ENCODE measurements at places on chromosomes 5 and 9. TPM values are rescaled to one million over a fixed set of nuclear protein-coding genes. Genes with fewer than 3 reads are reported as not detected.
A peak's percentile ranks its signal among the peaks of the same experiment; 100 is the strongest.

- no peak for DNase-seq
These were observed 101.8 kb downstream of the PCSK1 start for GRCh38 chr5:96331210-96331609.

GRCh38 chr9:108668191-108668937 lies 187.4 kb downstream of the ACTL7B start:
- DNase-seq: no peak

DNA sequence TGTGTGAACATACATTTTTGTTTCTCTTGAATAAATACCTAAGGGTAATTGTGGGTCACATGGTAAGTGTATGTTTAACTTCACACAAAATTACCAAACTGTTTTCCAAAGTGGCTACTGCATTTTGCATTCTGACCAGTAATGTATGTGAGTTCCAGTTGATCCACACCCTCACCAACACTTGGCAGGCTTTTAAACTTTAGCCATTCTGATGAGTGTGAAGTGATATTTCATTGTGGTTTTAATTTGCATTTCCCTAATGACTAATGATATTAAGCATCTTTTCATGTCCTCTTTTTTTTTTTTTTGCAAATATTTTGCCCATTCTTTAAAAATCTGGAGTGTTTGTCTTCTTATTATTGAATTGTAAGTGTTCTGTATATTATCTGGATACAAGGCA lies 53.5 kb upstream of the MAST4 start:
- DNase-seq: no peak

GRCh38 chr9:137296670-137297664 lies 5.1 kb downstream of the NRARP start:
- DNase-seq: no peak

DNA sequence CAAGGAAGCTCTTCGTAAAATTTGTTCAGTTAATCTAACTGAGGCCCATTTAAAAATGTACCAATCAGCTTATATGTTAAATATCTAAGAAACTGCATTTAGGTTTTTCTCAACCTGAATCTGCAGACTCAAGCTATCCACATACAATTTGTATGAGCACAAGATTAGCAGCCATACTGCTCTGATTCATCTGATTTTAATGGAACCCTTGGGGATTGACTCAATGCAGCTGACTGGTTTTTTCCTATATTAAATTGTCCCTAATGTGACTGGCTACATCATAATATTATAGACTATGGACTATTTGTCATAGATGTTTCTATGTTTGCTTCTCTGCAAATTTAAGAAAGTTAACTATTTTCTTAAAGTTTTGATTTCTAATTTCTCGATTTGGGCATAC lies 451.0 kb upstream of the TUSC1 start:
- no peak for DNase-seq

- DNase-seq: no peak
These were observed 78.1 kb upstream of the ANXA1 start for GRCh38 chr9:73073337-73074175.

- no peak for DNase-seq
These were observed 2.5 kb downstream of the SH3PXD2B start for GRCh38 chr5:172451771-172452197.

GRCh38 chr9:83708515-83709158 lies 879 bp upstream of the UBQLN1 start:
- peak; percentile 27 for DNase-seq

GRCh38 chr5:16493261-16493660 lies 27.7 kb upstream of the ZNF622 start:
- no peak for DNase-seq

DNA sequence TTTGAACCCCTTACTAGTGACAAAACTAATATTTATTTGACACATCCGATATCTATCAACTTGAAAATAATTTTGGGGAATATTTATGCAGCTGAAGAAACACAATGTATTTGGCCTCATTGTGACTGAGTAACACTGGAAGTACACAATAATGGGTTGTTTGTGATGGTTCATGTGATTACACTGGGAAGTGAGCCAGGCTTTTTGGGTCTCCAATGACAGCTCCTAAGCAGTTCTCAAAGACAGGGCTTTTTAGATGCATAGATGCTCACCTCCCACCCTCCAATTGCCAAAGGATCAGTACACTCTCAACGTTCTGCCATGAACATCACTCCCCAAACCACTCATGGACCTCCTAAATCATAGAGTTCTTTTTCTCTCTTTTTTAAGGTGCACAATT lies 170.0 kb downstream of the SLC24A2 start:
- no peak for DNase-seq

GRCh38 chr9:131107760-131108159 lies 11.4 kb downstream of the AIF1L start:
- DNase-seq: no peak

GRCh38 chr9:95250462-95251221 lies 66.9 kb downstream of the FANCC start:
- DNase-seq: no peak

- no peak for DNase-seq
These were observed 59.2 kb downstream of the PRELID2 start for GRCh38 chr5:145775893-145776444.

DNA sequence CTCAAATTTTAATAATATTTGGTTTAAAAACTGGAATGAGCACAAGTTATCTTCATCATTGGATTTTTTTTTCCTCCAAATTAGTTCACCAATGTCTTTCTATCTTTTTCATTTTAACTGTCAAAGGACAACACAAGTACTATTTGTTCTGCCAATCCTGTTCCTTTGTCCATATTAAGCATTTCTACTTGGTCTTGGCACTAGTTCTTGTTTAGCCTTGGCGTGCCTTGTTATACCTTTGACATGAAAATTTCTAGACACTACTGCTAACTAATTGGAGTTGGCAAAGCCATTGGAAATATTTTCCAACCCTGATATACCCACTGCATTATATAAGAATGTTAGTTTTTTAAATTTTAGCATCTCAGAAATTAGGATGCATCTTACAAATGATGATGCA lies 3.8 kb downstream of the SPINK6 start:
- DNase-seq: no peak

GRCh38 chr9:114050226-114050568 lies 27.9 kb downstream of the AMBP start:
- no peak for DNase-seq

- DNase-seq: no peak
These were observed 327.4 kb downstream of the MARCHF11 start for GRCh38 chr5:15852217-15852616.

DNA sequence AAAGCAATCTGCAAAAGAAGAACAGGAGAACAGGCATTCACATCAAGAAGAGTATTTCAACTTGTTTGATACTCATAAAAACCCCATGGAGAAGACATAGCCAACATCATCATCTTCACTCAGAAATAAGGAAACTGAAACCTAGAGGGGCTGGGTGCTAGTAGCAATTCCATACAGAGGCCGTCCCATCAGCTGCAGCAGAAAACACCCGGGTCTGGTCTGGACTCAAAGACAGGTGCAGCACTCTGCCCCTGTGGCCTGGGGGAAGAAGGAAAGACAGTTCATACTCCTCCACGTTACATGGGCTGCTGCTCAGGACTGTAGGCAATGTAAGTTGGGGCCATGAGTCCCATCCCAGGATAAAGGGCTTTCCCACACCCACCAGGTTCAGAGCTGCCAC lies 11.6 kb downstream of the GZMA start:
- DNase-seq: no peak

GRCh38 chr5:31845361-31845760 lies 206.4 kb downstream of the PDZD2 start:
- DNase-seq: no peak

PCDHB10 gene
- total RNA-seq: not detected

ACOT12 gene
- not detected for total RNA-seq

PCDHGA1 gene
- 0.10 TPM for total RNA-seq

SPATA6L gene
- total RNA-seq: not detected

SPATA31A3 gene
- total RNA-seq: not detected

ECPAS gene
- 110 TPM for total RNA-seq

FAM200C gene
- total RNA-seq: 0.65 TPM

KCNMB1 gene
- total RNA-seq: not detected

IL5 gene
- 1.5 TPM for total RNA-seq

All from activated T-helper 1 cell treated with anti-CD3 and anti-CD28 coated beads, Interleukin-12 subunit alpha, Interleukin-12 subunit beta, Interleukin-2, Interleukin-4 antibody, amounts not matched to agents 30 ng/mL and 10 ng/mL and 1 ng/mL, durations not matched to agents 14 hours and 24 hours and 36 hours (primary cell).